ENCODE measurements at places on chromosomes 16 and 17. TPM values are rescaled to one million over a fixed set of nuclear protein-coding genes. Genes with fewer than 3 reads are reported as not detected.

DNA sequence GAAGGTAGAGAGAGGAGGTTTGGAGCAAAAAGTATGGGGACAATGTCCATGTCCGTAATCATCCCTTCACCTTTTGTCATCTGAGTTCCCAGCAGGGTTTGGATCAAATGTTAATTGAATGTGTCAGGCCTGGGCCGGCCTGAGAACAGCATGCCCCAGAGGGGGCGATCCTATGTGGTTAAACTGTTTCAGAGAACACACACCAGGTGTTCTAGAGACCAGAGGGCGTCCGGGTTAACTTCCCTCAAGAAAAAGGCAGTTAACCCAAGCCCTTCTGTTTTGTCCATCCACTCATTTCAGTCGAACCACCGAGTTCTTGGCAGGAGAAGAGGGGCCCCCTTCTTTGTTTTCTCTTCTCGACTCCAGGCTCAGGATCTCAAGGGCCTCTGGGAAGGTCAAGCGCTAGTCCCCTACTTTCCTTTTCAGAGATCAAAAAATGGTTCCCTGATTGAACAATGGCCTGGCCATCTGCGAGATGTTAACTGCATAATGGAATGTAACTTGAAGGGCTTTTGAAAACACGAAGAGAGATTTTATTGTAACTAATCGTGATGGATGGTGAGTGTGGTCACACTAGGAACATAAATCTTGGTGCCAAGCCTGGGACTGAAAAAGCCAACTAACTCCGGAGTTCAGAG is 142.5 kb downstream of the IRX3 start:
- no peaks in the 10 kb centered on the region for H3K4me1 ChIP-seq
- no peak overlapping the region for H3K27ac ChIP-seq
- DNase-seq = no peak
- H3K36me3 ChIP-seq = no peaks in the 10 kb centered on the region
- H3K27me3 ChIP-seq = no peaks in the 10 kb centered on the region

DNA sequence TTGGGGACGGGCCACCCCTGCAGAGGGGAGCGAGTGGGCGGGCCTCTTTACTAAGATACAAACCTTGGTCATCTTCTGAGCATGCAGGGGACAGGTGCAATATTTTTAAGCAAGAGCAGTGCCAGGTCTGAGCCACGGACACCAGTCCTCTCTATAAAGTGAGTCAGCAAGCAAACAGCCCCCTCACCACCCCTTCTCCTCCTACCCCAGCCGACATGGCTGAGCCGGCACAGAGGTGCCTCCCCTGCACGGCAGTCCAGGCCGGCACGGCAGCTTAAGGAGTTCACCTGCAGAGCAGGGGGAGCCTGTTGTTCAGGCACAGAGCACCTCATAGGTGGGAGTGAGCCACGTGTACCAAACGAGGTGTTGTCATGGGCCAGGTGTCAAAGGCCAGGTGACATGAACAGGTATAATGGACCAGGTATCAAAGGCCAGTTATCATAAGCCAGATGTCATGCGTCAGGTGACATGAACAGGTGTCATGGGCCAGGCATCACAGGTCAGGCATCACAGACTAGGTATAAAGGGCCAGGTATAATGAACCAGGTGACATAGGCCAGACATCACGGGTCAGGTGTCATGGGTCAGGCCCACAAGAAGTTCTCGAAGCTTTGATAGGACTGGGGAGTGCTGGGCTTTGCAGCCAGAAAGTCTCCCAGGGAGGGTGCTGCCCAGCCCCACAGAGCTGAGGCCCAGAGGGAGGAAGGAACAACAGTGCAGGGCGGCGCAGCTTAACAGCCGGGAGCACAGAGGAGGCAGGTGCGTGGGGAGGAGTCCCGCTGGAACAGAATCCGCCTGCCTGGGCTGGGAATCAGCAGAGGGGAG is 42.6 kb upstream of the ZNF469 start:
- no peak overlapping the region for H3K4me3 ChIP-seq
- H3K36me3 ChIP-seq = no peaks in the 10 kb centered on the region
- no peak for DNase-seq
- no peaks in the 10 kb centered on the region for H3K27me3 ChIP-seq
- H3K4me1 ChIP-seq = no peaks in the 10 kb centered on the region

The GPR139 gene
- total RNA-seq = not detected

GRCh38 chr16:25177831-25178688 is 38.7 kb upstream of the AQP8 start:
- H3K27ac ChIP-seq = no peak overlapping the region
- no peaks in the 10 kb centered on the region for H3K27me3 ChIP-seq
- DNase-seq = no peak
- no peaks in the 10 kb centered on the region for H3K4me1 ChIP-seq
- H3K36me3 ChIP-seq = no peaks in the 10 kb centered on the region

The CLEC18C gene
- total RNA-seq = not detected
